NCI-H510A treated with DMSO at 0.1 percent for 48 hours (cell line): ENCODE measurements at places on chromosomes 1 and 21.

DNA sequence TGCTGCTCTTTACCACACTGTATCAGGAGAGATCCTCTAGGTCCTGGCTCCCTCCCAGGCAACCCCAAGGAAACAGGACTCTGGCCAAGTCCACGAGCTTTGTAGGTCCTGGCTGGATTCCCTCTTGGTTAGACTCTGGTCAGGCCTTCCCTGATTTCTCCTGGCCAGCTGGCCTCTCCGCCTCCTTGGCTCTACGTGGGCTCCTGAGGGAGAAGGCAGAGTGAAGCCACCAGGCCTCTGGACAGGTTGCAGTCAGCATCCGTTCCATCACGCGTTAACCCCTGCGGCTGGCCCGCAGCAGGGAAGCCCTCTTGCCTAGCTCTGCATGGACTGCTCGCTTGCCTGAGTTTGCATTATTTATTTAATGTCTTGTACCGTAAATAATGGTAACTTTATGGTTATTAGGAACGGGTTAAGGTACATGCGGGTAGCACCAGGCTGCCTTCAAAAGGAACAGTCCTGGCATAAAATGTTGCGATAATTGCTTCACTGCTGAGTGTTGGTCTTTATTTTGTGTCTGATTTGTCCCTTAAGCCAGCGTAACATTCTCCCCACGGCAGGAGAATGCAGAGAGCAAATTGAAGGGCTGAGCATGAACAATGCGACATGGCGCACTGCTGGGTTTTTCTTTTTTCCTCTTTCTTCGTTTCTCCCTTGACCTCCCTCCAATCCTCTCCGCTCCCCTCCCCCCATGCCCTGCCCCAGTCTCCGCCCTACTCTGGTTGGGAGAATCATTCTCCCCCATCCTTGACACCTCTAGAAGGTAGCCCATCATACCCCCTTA, 100.3 kb downstream of the RNF220 start:
- no peak for DNase-seq

- DNase-seq: no peak
Observed at GRCh38 chr21:33703750-33704606, 61.7 kb downstream of the ITSN1 start.

DNA sequence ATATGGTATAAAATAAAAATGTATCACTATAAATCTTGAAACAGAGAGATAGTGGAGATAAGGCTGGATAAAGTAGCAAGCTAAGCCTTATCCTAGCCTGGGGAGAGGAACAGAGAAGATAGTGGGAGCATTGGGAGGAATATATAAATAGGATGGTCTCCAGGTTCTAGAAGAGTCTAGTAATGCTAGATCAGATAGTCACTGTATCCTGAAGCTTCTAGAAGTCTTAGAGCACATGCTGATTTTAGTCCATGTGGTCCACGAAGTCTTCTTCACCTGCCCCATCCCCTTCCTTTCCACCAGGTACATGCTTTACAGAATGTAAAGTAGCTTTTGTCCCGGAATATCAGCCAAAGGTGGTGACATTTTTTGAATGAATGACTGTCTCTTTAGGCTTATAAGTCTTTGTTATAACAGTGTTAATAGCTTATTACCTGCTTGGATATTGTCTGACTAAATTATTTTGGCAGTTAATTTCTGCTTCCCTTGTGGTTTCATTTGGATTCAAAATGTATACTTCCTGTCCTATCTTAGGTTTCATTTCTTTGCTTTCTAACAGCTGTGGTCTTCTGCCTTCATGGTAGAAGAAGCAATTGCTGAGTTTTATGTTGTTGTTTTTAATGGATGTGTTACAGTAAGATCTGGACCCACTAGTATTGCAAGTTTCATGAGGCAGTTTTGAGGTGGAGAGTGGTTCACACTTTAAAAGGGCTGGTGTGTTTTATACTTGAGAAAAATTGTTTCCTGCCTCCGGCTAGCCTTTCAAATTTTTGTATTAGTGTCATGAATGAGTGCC, 5.9 kb downstream of the SMG7 start:
- no peak for DNase-seq

DNA sequence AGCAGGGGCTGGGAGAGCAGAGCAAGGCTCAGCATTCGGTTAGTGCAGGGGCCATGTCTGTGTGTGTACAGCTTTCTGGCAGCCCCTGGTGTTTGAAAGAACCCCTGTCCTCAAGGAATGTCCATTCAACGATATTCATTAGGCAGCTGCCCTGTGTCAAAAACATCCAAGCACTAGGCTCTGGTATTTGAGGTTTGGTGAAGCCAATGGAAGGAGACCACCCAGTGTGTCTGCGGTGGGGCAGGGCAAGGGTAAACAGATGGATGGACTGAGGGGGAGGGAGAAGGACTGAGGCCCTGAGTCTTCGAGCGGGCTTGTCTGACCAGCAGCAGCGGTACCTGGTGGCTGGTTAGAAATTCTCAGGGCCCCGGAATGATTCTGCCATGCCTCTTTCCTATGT, 155.6 kb upstream of the KLHDC7A start:
- no peak for DNase-seq

- DNase-seq: no peak
Observed at GRCh38 chr1:18939398-18940302, 16.8 kb downstream of the IFFO2 start.

DNA sequence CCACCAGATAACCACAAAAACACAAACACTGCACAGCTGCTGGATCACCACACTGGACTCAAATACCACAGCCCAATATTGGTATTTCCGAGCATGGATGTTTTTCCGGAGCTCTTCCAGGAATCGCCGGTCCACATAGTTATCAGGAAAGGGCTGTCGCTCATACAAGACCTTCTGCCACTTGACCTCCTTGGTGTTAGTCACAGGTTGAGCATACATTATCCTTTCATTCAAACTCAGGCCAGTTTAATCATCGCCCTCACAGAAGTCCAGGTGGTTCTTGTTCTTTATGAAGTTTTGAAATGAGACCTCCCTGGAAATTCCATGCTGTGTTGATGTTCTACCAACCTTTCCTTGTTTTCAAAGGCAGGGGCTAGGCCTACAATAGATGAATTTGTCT, 1.5 kb downstream of the PIGC start:
- no peak for DNase-seq

- DNase-seq: no peak
Observed at GRCh38 chr1:64315402-64315801, 112.0 kb downstream of the UBE2U start.

- peak; percentile 17 for DNase-seq
Observed at GRCh38 chr21:37582590-37582989, 216.0 kb downstream of the DYRK1A start.

DNA sequence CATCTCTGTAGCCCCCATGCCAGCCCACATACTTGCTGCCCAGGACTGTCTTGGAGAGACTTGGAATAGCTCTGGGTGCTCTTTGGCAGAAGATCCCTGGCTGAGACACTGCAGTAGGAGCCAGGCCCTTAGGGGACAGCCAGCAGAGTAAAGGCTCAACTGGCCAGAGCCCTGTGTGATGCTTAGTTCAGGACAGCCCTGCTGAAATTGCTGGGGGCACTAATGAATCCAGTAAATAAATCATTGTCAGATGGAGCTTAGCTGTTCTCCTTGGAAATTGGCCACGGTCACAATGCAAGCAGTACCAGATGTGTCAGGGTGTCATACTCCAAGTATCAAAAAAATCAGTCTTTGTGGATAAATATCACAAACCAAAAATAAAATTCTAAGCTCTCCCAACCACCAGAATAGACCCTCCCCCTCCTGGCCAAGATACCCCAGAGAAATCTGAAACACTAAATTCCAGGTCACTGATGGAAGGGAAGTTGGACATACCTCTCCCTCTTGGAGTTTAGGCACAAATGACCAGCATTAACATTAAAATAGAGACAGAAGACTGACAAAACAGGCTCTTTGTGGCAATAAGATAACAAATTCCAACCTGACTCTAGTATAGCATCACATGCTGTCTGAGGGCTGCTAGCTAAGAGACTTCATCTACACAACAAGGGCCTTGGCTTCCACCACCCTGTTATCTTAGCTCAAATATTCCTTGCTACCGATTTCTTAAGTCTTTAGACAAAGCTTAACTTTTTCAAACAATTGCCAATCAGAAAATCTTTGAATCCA, 83.2 kb upstream of the DNAH14 start:
- no peak for DNase-seq

DNA sequence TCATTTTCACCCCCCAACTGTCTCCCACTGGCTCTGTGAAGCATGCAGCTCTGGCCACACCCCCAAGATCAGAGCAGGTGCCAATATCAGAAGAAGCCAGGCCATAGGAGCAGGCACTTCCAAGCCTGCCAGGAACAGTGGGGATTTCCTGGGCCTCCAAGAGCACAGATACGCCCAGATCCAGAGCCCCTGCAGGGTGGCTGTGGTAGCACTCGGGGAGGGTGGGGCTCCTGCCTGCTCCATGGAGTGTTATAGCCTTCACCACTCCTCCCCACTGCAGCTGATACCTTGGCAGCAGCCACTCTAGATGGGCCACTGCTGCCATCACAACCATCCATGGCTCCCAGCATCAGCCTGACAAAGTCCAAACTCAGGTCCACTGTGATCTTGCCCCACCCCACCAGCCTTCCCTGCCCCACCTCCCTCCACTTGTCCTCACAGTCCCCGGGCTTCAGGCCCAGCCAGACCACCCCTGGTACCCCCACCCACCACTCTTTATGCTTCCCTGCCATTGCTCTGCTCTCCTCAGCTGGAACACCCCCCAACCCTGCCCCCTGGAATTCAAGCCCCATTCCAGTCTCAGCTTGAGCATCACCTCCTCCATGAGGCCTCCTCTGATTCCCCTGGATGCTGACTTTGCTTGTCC, 448.3 kb downstream of the MATN1 start:
- no peak for DNase-seq

GRCh38 chr1:5141750-5142149, 487.3 kb downstream of the AJAP1 start:
- no peak for DNase-seq

DNA sequence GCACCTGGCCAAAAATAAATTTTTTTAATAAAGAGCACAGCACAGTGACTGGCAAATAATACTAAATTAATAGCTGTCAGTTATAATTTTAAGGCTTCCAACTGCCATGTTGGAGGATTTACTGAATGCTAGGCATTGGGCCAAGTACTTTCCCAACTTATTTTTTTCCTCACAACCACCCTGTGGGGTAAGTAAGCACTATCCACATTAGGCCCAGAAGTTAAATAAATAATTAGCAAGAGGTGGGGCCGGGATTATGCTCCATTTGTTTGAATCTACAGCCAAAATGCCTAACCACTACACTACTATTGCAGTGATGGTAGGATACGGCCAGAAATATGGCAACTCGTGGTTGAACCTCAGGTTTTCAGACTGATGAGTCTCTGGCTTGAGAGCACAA, 4.6 kb upstream of the TRNAU1AP start:
- no peak for DNase-seq

- DNase-seq: no peak
Observed at GRCh38 chr1:186858923-186859322, 30.2 kb downstream of the PLA2G4A start.

DNA sequence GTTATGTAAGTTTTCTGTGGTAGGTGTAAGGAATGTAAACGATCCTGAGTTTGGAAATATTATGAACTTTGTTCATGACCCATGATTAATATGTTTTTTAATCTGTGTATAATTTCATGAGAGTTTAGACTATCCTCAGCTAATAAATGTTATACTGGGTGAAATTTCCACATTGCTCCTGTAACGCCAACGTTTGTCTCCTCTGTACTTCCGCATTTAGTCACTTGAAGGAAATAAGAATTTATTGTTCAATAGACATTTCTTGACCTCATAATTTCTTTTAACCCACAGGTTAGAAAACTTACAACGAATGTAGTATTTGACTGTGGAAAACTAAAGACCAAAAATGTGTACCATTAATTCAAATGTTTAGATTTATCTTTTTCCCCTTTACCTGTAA, 876 bp downstream of the KCNJ15 start:
- DNase-seq: no peak

- no peak for DNase-seq
Observed at GRCh38 chr1:1153874-1154273, 19.8 kb upstream of the TTLL10 start.

DNA sequence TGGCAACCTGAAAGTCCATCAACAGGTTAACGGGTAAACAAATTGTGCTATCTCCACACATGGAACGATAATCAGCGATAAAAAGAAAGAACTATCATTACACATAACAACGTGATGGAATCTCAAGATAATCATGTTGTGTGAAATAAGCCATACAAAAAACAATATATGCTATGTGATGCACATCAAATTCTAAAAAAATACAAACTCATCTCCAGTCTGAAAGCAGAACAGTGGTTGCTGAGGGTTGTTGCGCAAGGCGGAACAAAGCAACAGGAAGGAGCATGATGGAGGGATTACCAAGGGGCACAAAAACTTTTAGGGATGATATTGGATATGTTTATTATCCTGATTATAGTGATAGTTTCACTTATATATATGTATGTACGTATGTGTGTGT, 324.8 kb downstream of the VAV3 start:
- no peak for DNase-seq

DNA sequence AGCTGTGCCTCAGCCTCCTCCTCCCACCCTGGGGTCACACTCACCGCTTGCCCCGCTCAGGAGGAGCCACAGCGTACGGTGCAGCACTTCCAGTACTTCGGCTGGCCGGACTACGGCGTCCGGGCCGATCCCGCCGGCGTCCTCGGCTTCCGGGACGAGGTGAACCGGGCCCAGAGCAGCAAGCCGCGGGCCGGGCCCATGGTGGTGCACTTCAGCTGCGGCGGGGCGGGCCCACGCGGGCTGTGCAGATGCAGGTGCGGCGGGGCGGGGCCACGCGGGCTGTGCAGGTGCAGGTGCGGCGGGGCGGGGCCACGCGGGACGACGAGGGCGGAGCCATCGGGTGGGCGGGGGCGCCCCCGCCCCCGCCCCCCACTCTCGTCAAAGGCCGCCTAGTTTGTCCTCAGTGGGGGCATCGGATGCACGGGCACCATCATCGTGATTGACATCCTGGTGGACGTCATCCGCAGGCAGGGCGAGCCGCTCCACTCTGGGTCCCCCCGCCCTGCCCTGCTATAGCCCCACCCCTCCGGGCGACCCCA, 5.5 kb downstream of the RNF223 start:
- peak; percentile 93 for DNase-seq

GRCh38 chr1:62781841-62782543, 1.9 kb upstream of the ATG4C start:
- no peak for DNase-seq

- peak; percentile 26 for DNase-seq
Observed at GRCh38 chr1:212700892-212701819, 1.5 kb upstream of the BATF3 start.

DNA sequence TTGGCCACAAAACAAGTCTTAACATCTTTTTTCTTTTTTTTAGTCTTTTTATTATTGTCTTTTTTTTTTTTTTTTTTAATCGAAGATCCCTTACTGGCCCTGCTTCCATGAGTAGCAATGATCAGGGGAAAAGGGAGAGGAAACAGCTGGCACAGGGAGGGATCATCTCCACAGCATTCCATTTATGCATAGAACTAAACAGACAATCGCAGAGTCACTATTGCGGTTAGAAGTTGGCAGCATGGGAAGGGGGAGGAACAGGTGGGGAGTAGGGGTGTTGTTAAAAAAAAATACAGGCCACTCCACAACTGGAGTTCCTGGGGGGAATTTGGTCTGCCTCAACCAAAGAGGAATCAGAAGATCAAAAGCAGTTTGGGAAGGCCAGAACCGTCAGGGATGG, 55.4 kb downstream of the C1orf185 start:
- DNase-seq: no peak

GRCh38 chr1:172724232-172724631, 65.3 kb downstream of the FASLG start:
- DNase-seq: no peak
